ENCODE measurements at places on chromosomes 4 and X. TPM values are rescaled to one million over a fixed set of nuclear protein-coding genes. Genes with fewer than 3 reads are reported as not detected.
A peak's percentile ranks its signal among the peaks of the same experiment; 100 is the strongest.

DNA sequence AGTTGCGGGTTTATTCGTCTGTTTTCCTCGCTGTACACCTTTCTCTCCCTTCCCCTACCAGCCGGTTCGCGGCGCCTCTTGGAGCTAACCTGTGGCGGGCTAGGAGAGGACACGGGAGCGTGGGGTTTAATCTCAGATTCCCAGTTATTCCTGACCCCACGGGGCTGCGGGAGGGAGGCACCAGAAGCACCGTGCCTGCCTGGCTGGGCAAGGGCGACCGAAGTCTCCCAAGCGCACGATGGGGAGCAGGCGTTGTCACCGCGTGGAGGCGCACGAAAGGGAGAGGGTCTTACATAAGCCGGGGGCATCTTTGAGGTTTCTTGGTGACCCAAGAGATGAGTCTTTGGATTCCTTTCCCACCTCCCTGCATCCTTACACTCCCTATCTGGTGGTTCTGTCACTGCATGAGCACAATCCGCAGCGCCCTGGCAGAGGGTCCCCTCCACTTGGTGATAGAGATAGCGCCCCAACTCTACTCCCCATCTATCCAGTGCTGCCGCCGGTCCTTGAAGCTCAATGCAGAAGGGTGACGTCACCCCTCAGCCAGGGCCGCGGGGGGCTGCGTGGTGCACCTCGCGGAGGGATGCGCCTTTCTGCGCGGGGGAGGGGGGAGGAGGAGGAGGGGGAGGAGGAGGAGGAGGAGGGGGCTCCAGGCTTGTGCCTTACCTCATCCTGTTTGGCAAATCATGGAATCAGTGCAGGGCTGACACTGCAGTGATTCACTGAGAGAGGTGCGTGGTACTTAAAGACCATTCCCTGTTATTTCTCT, 793 bp downstream of the TSPAN7 start:
- H3K36me3 ChIP-seq = no peaks in the 10 kb centered on the region
- H3K4me1 ChIP-seq = no peaks in the 10 kb centered on the region
- peak; percentile 2 for DNase-seq
- H3K27me3 ChIP-seq = no peaks in the 10 kb centered on the region
- peak overlapping the region; percentile 61 for H3K4me3 ChIP-seq

DNA sequence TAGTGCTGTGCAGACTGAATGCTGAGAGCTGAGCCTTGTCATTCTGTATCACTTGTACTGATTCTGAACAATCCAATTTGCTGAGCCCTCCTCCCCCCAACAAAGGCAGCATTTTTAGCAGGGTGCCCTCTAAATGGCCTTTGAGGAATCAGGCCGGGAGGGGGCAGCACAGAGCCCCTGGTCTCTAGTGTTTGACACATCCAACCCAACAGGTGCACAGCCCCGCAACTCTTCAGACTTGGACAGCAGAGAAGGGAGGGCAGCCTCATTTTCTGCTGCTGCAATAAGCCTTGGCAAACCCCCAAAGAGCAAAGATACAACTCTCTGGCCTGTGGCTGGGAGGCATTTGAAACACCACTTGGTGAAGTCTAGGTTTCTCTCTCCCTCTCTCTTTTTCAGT, 3.4 kb downstream of the ATP1B4 start:
- no peak overlapping the region for H3K4me3 ChIP-seq
- H3K36me3 ChIP-seq = no peaks in the 10 kb centered on the region
- no peaks in the 10 kb centered on the region for H3K4me1 ChIP-seq

DNA sequence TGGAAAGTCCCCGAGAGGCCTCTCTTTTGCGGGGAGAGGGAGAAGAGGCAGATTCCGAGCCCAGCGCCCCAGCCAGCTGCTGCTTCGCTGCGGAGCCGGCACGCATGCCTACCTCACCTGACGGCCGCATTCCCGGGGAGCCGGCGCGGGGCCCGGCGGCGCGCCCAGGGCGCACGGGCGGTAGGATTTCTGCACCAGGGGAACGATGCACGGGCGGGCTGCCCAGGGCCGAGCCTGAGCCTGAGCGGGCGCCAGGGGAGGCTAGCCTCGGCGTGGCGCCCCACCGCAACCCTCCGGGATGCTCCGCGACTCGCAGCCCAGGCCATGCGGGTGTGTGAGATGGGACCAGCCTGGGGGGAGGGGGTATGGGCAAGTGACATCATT, 81.3 kb upstream of the SCML1 start:
- DNase-seq = peak; percentile 17
- peak overlapping the region; percentile 64 for H3K4me3 ChIP-seq
- no peaks in the 10 kb centered on the region for H3K36me3 ChIP-seq
- no peaks in the 10 kb centered on the region for H3K4me1 ChIP-seq
- no peaks in the 10 kb centered on the region for H3K27me3 ChIP-seq
- no peak overlapping the region for H3K27ac ChIP-seq

Gene DDIT4L
- 3.2 TPM for total RNA-seq

Gene IL1RAPL1
- 0.38 TPM for total RNA-seq

Gene AKAP14
- not detected for total RNA-seq
